Trophoblast cell (in vitro differentiated cells and primary cell): ENCODE measurements at places on chromosomes 1 and 21.

- peak; percentile 9 for DNase-seq
Observed at GRCh38 chr1:53896635-53897229, 2.7 kb downstream of the DIO1 start.

DNA sequence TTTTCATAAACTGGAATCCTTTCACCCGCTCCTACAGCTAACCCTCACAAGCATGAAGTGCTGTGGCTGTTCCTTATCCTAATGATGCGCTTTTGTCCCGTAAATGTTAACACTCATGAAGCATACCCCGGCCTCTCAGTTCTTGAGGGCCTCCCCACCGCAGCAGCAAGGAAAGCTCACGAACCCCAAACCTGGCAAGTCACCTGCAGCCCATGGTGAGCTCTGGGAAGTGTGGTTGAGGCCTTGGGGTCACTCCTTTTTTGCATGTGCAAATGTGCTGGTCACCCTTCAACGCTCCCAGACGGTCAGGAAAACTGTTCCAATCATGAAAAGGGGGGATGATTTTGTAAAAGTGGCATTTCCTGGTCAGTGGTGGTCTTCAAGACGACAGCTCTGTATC, 124.6 kb downstream of the PRDM2 start:
- DNase-seq: no peak

GRCh38 chr1:243950166-243950565, 100.1 kb upstream of the AKT3 start:
- DNase-seq: peak; percentile 37

DNA sequence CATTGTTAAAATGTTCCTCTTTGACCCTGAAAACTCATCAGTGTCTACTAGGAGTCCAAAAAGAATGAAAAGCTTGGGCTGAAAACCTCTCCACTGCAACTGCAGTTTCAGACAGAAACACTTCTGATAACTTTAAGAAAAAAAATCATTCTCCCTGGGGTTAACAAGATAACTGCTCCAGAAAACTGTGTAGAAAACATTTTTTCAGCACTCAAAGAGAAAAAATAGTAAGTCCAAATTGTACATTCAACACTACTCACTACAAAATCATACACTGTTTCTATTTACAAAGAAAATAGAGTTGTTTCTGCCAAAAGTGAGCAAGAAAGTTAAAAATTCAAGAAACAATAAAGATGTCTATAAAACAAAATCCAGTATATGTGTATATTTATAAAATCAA, 157.8 kb downstream of the RERE start:
- DNase-seq: no peak

GRCh38 chr1:86018283-86018923, 138.2 kb downstream of the COL24A1 start:
- DNase-seq: peak; percentile 69

- peak; percentile 76 for DNase-seq
Observed at GRCh38 chr1:99227056-99227897, 37.0 kb upstream of the PLPPR4 start.
